ENCODE measurements at places on chromosomes 3 and 15. TPM values are rescaled to one million over a fixed set of nuclear protein-coding genes. Genes with fewer than 3 reads are reported as not detected.

- DNase-seq = no peak
Observed at GRCh38 chr3:5022187-5022965, 43.1 kb downstream of the BHLHE40 start.

GRCh38 chr3:97863031-97863430 is 41.2 kb downstream of the CRYBG3 start:
- no peak for DNase-seq

DNA sequence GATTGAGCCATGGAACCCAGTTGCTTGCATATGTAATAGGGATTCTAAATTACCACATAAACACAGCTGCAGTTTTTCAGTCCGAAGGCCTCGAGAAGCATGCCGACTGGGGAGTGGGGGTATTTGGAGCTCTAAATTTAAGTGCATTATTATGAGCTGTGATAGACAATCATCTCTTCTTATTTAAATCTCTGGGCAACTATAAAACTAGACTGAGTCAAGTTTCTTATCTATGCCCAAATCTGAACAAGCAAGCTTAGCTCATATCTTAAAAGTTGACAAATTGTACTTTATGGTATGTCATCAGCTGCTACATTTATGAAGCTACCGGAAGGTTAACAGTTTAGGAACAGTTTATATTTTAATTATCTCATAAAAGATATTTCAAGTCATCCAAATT is 19.5 kb upstream of the THRB start:
- DNase-seq = no peak

The POC1A gene
- polyA plus RNA-seq = 0.75 TPM

DNA sequence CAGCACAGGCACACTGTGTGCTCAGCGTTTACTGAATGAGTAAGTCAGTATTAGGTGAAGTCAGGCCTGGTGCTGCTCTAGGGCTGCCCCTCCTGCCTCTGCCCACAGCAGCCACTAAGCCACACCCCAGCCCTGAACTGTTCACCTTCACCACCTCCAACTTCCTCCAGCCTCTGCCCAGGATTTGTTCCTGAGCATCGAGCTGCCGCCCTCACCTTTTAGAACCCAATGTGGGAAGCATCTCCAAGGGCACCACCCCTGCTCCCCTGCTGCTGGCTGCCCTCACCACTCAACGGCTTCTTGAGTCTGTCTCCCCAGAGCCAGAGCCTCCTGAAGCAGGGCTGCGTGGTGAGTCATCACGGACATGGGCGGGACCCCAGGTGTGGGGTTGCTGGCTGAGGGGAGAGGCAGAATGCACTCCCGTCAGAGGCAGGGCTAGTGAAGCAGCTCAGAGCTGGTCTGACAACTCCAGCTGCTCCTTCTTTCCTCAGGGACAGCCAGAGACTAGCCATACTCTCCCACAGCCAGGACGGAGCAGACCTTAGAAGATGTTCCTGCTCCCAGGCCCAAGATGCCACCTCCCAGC is 5.8 kb downstream of the HYAL2 start:
- DNase-seq = peak; percentile 62

DNA sequence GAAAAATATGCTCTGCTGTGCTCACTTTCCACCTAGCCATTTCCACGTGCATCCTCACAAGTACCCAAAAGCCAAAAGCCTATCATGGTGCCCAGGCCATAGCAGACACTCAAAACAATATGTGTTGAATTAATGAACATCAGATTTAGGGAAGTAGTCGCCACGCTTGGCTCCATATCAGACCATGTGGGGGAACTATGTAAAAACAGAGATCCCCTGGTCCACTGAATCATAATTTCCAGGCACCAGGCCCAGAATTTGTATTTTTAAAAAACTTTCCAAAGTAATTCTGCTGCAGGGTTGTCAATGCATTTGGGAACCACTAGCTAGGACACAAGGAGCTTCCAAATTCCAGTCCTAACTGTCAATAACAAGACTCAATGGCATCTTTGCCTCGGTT is 77.3 kb downstream of the CNTN3 start:
- DNase-seq = no peak

DNA sequence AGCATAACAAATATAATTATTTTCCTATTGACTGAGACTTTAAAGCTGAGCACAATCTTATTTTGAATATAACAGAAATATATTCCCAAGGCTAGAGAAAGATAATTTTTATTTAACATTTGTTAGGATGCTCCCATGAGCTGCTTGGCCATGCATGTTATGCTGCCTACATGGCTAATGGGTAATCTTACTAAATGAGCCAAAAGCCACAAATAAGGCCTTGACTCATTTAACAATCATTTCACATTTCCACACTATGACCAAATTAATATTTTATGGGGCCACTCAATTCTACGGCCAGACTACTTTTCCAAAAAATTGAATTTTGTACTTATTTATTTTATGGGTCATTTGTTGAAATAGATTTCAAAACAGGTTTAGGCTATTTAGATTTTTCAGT is 141.7 kb downstream of the MEIS2 start:
- DNase-seq = no peak

DNA sequence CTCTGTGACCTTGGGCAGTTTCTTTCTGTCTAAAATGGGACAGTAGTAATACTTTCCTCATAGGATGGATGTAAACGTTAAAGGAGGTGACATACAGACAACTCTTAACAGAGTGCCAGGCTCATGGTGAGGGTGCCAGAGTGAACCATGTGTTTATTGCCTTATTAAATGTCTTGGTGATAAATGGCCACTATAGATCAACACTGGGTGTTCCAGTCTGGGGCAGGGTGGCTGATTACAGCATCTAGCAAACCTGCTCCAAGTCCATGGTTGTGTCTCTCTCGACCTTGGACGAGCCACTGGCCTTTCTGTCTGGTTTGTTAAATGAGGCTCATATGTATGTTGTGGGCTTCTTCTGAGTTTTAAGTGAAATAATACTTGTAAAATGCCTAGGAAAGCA is 75.1 kb downstream of the TRAK1 start:
- no peak for DNase-seq

The SNX22 gene
- 74.0 TPM for polyA plus RNA-seq

DNA sequence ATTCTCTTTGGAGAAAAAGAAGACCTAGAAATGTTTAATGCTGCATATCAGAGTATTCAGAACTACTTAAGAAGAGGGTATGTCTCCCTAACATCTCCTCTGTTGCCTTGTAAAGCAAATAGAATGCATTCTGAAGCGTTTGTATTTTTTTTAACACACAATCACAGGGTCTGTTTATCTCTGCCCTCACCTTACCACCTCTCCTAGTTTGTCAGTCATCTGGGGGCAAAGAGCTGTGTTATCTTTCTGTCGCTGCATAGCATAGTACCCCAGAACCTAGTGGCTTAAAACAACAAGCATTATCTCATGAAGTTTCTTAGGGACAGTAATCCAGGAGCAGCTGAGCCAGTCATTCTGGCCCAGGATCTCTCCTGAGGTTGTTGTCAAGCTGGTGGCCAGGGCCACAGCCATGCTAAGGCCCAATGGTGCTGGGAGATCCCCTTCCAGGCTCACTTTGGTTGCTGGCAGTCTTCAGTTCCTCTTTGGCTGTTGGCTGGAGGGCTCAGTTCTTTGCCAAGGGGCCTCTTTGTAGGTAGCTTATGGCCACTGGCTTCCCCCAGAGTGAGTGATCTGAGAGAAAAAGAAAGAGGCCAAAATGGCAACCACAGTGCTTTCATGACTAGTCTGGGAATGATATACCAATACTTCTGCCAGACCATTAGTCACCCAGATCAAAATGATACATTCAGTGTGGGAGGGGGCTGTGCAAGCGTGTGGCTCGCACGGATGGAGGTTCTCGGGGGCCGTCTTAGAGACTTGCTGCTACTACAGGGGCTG is 17.8 kb downstream of the EDEM1 start:
- DNase-seq = no peak

- no peak for DNase-seq
Observed at GRCh38 chr3:117117188-117117936, 407.8 kb downstream of the TUSC7 start.

- DNase-seq = peak; percentile 75
Observed at GRCh38 chr3:113211330-113212149, at the start of gene BOC. BOC (plus strand) TSS chr3:113211557; CDS start chr3:113249803, 38,246 bp downstream.

The AMOTL2 gene
- polyA plus RNA-seq = 22.9 TPM

DNA sequence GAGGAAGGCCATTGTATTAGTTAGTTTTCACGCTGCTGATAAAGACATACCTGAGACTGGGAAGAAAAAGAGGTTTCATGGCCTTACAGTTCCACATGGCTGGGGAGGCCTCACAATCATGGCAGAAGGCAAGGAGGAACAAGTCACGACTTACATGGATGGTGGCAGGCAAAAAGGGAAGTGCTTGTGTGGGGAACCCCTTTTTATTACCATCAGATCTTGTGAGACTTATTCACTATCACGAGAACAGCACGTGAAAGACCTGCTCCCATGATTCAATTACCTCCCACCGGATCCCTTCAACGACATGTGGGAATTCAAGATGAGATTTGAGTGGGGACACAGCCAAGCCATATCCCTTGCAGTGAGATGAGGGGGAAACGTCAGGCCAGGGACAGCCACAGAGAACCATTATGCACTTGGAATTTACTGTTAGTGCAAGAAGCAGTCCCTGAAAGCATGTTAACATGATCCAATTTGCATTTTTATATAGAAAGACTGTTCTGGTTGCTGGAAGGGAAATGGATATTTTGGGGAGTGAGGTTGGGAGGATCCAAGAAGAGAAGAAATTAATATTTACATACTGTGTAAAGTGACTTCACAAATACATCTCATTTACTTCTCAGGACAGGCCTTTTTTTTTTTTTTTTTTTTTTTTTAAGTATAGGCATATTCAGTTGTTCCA is 87.1 kb downstream of the ARNT2 start:
- no peak for DNase-seq

The KNG1 gene
- polyA plus RNA-seq = 0.23 TPM

The SLC30A4 gene
- polyA plus RNA-seq = 2.7 TPM

- DNase-seq = no peak
Observed at GRCh38 chr3:111215481-111215880, 143.9 kb downstream of the NECTIN3 start.

GRCh38 chr3:25817638-25818037 is 27.7 kb downstream of the OXSM start:
- no peak for DNase-seq

- no peak for DNase-seq
Observed at GRCh38 chr3:58077596-58078285, 69.5 kb downstream of the FLNB start.

DNA sequence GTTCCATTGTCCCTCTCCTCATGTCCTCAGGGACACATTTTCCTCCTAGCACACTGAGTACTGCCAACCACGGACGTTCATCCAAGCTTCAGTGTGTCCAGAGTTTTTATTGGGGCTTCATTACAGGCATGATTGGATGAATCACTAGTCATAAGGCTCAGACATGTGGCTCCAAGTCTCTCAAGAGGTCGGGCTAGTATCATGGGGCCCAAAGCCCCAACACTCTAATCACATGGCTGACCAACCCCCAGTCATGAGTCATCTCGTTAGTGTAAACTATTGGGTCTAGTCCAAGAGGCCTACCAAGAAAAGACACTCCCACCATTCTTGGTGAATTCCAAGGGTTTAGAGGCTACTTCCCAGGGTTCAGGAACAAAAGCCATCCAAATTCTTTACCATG is 4.4 kb downstream of the TERC start:
- DNase-seq = no peak

GRCh38 chr15:44243141-44243540 is 45.4 kb upstream of the GOLM2 start:
- DNase-seq = no peak
